ENCODE measurements at places on chromosomes 4 and X.

DNA sequence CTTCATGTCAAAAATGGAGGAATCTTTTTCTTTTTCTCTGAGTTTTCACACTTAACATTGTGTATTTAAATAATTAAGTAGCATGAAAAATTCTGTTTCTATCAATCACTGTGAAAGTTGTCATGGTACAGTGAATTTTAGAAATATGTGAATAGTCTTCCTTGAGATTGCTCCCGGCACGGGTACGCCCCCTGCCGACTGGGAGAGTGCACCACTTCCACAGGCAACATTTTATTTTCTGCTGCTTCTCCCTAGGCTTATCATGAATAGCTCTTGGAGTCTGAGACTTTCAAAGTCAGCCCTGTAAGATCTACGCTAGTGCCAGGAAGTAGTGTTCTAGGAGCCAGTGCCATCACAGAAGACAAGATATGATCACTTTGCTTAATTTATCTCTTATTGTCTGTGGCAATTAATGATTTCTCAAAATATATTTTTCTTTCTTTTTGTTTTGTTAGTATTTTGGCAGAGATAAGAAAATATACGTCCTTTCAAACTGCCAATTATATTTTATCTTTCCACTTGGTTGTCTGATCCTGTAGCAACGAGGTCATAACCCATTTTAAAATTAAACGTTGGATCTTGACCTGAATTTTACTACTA is 763.8 kb upstream of the AADAT start:
- no peak for DNase-seq

GRCh38 chr4:153527690-153528089 is 61.5 kb downstream of the TMEM131L start:
- no peak for DNase-seq

GRCh38 chrX:100615005-100615404 is 21.6 kb downstream of the TSPAN6 start:
- DNase-seq = no peak

DNA sequence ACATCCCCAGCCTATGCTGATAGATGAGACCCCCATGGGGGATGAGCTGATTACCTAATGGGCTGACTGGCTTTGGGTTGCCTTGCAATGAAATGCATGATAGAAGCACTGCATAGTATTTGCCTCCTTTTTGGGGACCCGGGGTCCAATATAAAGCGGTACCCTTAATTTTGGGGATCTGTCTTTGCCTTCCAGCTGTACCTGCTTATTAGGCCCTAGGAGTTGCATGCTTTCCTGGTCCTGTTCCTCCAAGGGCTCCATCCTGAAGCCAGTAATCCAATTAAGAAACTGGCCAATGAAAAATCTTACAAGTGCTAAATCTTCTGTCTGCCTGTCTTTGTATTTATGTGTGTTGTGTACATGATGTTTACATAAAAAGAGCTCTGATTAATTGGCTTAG is 791.6 kb downstream of the TRIML1 start:
- no peak for DNase-seq

GRCh38 chrX:118853596-118853995 is 30.0 kb downstream of the ZCCHC12 start:
- no peak for DNase-seq

DNA sequence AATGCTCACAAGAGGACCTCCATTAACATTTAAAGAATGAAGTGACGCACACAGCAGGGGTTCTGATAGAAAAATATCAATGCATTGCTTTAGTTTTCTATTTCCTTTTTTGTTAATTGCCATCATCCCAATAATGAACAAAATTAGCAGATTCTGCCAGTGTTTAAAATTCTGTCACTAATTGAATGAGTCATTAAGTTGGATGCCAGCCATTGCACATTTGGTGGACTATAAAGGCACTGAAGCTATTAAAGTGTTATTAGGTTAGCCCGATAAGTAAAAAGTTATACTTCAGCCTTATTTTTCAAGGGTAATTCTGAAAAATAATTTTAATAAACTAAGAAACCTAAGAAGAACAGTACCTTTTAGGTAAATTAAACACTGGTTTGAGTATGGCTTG is 53.1 kb downstream of the MAP3K15 start:
- DNase-seq = no peak

DNA sequence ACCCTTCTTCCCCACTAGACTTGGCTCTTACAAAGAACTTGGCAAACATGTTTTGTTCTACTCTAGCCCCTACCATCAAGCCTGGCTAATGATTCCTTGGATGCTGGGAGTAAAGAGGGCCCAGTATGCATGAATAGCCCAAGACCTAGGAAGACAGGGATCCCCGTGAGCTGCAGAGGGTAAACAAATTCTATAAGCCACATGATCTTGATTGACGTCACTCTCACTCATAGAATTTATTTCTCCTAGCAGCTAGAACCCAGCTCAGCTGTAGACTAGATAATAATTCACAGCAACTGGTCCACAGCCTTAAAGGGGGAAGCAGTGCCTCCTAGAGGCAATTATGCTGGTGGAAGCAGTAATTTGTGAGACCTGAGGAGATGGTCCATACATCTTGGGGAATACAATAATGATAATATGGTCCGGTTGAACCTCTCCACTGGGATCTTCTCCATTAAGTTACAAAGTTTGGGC is 16.1 kb upstream of the USO1 start:
- DNase-seq = no peak

- no peak for DNase-seq
These were observed 57.3 kb upstream of the CXCL8 start for GRCh38 chr4:73683033-73683432.

- no peak for DNase-seq
These were observed 48.0 kb downstream of the SORCS2 start for GRCh38 chr4:7240306-7240705.
